ENCODE measurements at places on chromosomes 11 and 22. TPM values are rescaled to one million over a fixed set of nuclear protein-coding genes. Genes with fewer than 3 reads are reported as not detected.
A peak's percentile ranks its signal among the peaks of the same experiment; 100 is the strongest.

DNA sequence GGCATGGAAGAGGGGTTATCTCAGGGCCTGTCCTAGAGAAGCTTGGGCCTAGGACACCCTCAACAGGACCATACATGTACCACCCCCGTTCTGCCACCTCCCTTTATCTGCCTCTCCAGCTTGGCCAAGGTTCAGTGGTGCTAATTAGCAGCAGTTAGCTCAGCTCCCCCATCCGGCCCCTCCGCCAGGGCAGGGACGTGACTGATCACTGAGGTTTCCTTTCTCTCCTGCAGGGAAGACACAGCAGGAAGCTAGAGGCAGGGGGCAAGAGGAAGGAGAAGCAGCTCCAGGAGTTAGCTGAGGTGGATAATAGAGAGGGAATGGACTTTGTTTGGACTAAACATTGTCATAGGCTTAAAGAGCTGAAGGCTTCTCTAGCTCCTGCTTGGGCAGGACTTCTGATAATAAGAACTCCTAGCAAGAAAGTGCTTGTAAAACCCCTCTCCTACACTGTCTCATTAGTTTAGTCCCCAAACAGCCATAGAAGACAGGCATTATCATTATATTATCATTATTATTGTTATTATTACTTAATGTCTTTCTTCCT lies 53.8 kb downstream of the BUD13 start:
- DNase-seq: no peak
- H3K4me1 ChIP-seq: no peaks in the 10 kb centered on the region
- H3K27ac ChIP-seq: no peak overlapping the region
- no peak overlapping the region for H3K4me3 ChIP-seq
- H3K27me3 ChIP-seq: no peaks in the 10 kb centered on the region

DNA sequence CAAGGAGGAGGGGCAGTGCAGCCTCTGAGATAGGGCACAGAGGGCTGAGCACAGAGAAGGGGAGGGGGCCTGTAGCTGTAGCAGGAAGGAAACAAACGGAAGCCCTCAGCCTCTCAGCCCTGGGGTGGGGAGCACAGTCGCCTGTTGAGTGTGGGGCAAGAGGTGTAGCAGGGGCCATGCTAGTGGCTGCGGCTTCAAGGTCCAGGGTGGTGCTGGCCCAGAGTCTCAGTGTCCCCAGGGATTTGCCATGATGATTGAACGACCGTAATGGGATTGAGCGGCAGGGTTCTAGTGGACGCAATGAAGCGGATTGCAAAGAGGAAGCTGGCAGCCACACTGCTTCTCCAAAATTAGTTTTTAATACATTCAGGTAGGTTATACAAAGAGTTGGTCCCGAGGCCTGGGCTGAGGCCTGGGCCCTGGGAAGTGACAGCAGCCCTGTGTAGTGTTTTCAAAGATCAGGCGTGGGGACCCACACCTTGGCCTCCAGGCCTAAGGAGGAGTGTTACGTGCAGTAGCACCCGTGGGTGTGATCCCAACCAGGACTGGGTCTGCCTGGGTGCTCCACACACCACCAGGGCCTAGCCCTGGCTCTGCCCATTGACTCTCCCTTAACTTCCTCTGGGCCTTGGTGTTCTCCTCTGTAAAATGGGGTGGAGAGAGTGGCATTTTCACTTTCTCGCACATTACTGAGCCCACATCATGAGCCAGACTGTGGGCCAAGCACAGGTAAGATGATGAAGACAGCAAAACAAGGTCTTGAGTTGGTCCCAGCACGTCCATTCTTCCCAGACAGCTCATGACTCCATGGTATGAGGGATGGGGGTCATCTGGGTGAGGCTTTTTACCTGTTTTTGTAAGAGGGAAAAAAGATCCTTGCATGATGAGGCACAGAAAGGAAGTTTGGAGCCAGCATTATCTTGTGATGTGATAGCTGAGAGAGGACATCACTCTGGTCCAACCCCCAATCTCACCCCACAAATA lies 13.1 kb downstream of the LRRC32 start:
- DNase-seq: no peak
- H3K36me3 ChIP-seq: peaks cover 27% of the 10 kb centered on the region
- no peak overlapping the region for H3K4me3 ChIP-seq
- peaks cover 37% of the 10 kb centered on the region for H3K4me1 ChIP-seq

DNA sequence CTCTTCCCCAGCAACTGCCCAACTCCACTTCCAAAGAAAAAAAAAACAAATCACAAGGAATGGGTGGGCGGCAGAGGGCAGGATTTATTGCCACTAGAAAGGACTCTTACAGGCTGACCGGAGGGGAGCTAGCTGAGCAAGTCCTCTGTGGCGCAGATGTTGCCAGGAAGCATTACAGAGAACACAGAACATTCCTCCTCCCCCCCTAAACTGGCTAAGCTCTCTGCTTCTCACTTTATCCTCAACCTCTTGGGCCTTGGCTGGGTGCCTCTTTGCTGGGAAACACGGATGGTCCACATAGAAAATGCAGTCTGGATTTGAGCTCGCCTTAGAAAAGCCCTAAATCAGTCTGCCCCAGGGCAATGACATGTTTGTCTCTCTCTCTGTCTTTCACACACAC lies 12.6 kb upstream of the FJX1 start:
- no peak for DNase-seq
- H3K27me3 ChIP-seq: peaks cover 28% of the 10 kb centered on the region
- H3K27ac ChIP-seq: no peak overlapping the region

- H3K27me3 ChIP-seq: no peaks in the 10 kb centered on the region
- H3K4me1 ChIP-seq: no peaks in the 10 kb centered on the region
- H3K36me3 ChIP-seq: peaks cover 6% of the 10 kb centered on the region
- H3K27ac ChIP-seq: peak overlapping the region; percentile 61
Measured at GRCh38 chr22:40210818-40211217, 33.1 kb downstream of the TNRC6B start.

GRCh38 chr22:20149257-20150250 lies 1.3 kb downstream of the CCDC188 start:
- no peak overlapping the region for H3K27ac ChIP-seq
- DNase-seq: no peak
- no peak overlapping the region for H3K4me3 ChIP-seq
- no peaks in the 10 kb centered on the region for H3K4me1 ChIP-seq
- no peaks in the 10 kb centered on the region for H3K27me3 ChIP-seq

Gene KRTAP5-11
- not detected for total RNA-seq

DNA sequence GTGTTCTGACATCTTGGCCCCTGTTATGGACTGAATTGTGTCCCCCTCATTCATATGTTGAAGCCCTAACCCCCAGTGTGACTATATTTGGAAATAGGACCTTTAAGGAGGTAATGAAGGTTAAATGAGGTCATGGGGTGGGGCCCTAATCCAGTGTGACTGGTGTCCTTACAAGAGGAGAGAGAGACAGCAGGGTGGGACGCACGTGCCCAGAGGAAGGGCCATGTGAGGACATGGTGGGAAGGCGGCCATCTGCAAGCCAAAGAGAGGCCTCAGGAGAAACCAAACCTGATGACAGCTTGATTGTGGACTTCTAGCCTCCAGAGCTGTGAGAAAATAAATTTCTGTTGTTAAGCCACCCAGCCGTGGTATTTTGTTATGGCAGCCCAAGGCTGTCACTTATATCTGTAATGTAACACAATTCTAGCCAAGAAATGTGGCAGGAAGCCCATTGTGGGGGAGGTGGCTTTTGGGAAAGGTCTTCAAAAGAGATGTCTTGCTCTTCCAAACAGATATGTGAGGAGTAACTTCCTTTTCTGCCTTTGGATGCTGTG lies 23.7 kb downstream of the SLC22A6 start:
- no peaks in the 10 kb centered on the region for H3K4me1 ChIP-seq
- no peak overlapping the region for H3K4me3 ChIP-seq

- H3K27me3 ChIP-seq: no peaks in the 10 kb centered on the region
- no peaks in the 10 kb centered on the region for H3K4me1 ChIP-seq
- H3K36me3 ChIP-seq: no peaks in the 10 kb centered on the region
Measured at GRCh38 chr11:116172851-116173250, 599.9 kb downstream of the BUD13 start.

Gene CYB5R2
- total RNA-seq: 14.9 TPM

DNA sequence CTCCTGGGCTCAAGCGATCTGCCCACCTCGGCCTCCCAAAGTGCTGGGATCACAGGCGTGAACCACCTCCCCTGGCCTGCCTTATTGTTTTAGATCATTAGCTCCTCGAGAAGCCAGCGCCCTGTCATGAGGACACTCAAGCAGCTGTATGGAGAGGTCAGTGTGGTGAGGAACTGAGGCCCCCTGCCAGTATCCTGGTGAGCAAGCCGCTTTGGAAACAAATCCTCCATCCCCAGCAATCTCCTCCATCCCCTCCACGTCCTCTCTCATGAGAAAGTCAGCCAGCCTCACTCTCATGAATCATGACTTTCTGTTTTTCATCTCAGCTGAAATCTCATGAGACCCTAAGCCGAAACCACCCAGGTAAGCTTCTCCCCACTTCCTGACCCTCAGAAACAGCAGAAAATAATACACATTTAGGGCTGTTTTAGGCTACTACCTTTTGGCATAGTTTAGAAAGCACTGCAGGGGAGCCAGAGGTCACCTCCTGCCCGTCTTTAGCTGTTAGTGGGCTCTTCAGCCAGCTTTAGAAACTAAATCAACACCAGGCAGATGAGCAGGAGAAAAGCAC lies 56.0 kb downstream of the CTTN start:
- H3K4me1 ChIP-seq: no peaks in the 10 kb centered on the region
- no peak for DNase-seq
- no peaks in the 10 kb centered on the region for H3K36me3 ChIP-seq
- no peak overlapping the region for H3K4me3 ChIP-seq

DNA sequence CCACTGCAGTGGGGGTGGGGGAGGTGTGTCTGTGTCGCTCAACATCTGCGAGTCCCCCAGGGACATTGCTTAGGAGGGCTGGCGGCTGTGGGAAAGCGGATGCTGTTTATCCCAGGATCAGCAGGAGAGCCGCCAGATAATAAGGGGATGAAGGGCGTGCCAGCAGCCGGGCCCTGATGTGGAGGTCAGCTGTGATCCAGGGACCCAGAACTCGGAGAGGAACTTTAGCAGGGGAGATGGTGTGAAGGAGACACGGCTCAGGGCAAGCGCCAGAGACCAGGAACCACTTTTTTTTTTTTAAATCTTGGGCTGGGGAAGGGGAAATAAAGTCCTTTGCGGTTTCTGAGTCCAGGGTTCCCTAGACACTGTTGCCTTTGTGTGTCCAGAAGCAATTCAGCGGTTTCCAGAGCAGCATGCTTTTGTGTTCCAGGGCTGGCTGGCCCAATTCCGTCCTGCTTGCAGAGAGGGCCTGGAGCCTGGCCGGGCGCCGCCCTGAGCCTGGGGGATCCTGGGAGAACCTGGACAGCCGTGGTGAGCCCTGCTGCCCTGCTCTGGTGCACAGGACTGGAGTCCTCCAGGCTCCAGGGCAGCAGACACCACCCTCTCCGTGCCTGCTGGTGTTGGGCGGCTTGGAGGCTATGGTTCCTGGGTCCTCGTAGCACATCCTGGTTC lies at the start of gene GRAMD4:
Gene GRAMD4, plus strand, starts transcription at position 557 of the 672 bp plus-strand sequence. CDS start 6,414 bp downstream, outside the sequence.
- H3K36me3 ChIP-seq: no peaks in the 10 kb centered on the region
- H3K4me1 ChIP-seq: peaks cover 19% of the 10 kb centered on the region
- H3K4me3 ChIP-seq: no peak within 1 kb of the TSS
- H3K27me3 ChIP-seq: no peaks in the 10 kb centered on the region
- H3K27ac ChIP-seq: peak within 1 kb of the TSS; percentile 68

- H3K27me3 ChIP-seq: no peaks in the 10 kb centered on the region
- DNase-seq: no peak
- H3K4me1 ChIP-seq: no peaks in the 10 kb centered on the region
Measured at GRCh38 chr11:69880826-69881445, 61.7 kb upstream of the FGF3 start.

GRCh38 chr11:112847568-112847967 lies 113.7 kb upstream of the NCAM1 start:
- H3K36me3 ChIP-seq: no peaks in the 10 kb centered on the region
- DNase-seq: no peak
- H3K4me1 ChIP-seq: no peaks in the 10 kb centered on the region
- H3K4me3 ChIP-seq: no peak overlapping the region
- H3K27me3 ChIP-seq: no peaks in the 10 kb centered on the region

GRCh38 chr11:113332023-113332422 lies 17.6 kb downstream of the TTC12 start:
- H3K27ac ChIP-seq: no peak overlapping the region
- no peaks in the 10 kb centered on the region for H3K4me1 ChIP-seq
- DNase-seq: no peak
- H3K4me3 ChIP-seq: no peak overlapping the region
- peaks cover 94% of the 10 kb centered on the region for H3K36me3 ChIP-seq

GRCh38 chr11:15073361-15074205 lies at the start of gene CALCB:
Gene CALCB (plus strand): TSS chr11:15073593. CDS start chr11:15074719, 1,126 bp downstream.
- H3K27me3 ChIP-seq: peaks cover 67% of the 10 kb centered on the region
- no peaks in the 10 kb centered on the region for H3K36me3 ChIP-seq

- DNase-seq: no peak
- H3K27ac ChIP-seq: peak overlapping the region; percentile 96
- H3K27me3 ChIP-seq: no peaks in the 10 kb centered on the region
Measured at GRCh38 chr11:66749091-66749490, 20.1 kb upstream of the SPTBN2 start.

Gene CCDC179
- total RNA-seq: not detected

Gene CATSPERZ
- total RNA-seq: not detected

DNA sequence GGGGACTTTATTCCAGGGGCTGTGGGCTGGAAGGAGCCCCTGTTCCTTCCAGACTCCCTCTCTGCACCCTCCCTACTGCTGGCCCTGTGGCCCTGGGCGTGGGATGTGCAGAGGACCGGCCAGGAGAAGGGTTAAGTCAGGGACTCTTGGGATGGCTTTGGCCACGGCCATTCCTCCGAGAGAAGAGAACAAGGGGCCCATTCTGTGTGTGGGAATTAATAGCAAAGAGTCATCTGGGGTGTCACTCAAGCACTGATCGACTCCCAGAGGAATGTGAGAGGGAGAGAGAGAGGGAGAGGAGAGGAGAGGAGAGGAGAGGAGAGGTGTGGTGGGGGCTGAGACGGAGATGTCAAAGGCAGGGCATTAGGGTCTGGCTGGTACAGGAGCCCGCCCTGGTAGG lies 14.2 kb upstream of the SOX10 start:
- H3K27me3 ChIP-seq: no peaks in the 10 kb centered on the region
- peaks cover 27% of the 10 kb centered on the region for H3K4me1 ChIP-seq
- no peak for DNase-seq
- no peaks in the 10 kb centered on the region for H3K36me3 ChIP-seq
- H3K4me3 ChIP-seq: no peak overlapping the region

- peaks cover 3% of the 10 kb centered on the region for H3K36me3 ChIP-seq
- DNase-seq: no peak
- H3K27me3 ChIP-seq: no peaks in the 10 kb centered on the region
- H3K27ac ChIP-seq: no peak overlapping the region
- H3K4me1 ChIP-seq: no peaks in the 10 kb centered on the region
Measured at GRCh38 chr11:103359216-103359615, 250.0 kb downstream of the DYNC2H1 start.
